NCI-H510A treated with DMSO at 0.1 percent for 48 hours (cell line): ENCODE measurements at places on chromosomes 2 and 18.

DNA sequence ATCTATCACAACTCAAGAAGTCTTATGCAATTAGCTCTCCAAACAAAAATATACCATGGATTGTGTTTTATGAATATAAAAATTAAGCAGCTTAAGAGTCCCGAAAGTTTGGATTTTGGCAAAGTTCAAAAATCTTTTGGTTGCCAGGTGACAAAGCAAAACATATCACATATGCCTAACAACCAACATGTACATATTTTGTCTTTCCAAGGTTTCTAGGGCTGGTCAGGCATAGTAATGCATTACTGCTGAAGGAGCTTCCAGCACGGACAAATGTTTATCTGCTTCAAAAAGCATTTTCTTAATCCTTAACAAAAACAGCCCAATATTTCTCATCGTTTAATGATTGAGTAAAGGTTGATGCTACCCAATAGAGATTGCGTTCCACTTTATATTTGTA, 1327.1 kb upstream of the ZEB2 start:
- no peak for DNase-seq

- DNase-seq, result no peak
Observed at GRCh38 chr2:210553373-210553772, 3.0 kb upstream of the CPS1 start.

GRCh38 chr18:79679552-79680099, at the start of gene CTDP1:
Gene CTDP1, plus strand, starts transcription at chr18:79679803. Its CDS starts 145 bp downstream, at chr18:79679948.
- peak; percentile 80 for DNase-seq

- DNase-seq, result no peak
Observed at GRCh38 chr2:217421834-217422233, 562.0 kb upstream of the TNP1 start.

GRCh38 chr2:38259311-38259710, 117.8 kb downstream of the ATL2 start:
- DNase-seq, result no peak
